ENCODE measurements at places on chromosomes 7 and 10.

DNA sequence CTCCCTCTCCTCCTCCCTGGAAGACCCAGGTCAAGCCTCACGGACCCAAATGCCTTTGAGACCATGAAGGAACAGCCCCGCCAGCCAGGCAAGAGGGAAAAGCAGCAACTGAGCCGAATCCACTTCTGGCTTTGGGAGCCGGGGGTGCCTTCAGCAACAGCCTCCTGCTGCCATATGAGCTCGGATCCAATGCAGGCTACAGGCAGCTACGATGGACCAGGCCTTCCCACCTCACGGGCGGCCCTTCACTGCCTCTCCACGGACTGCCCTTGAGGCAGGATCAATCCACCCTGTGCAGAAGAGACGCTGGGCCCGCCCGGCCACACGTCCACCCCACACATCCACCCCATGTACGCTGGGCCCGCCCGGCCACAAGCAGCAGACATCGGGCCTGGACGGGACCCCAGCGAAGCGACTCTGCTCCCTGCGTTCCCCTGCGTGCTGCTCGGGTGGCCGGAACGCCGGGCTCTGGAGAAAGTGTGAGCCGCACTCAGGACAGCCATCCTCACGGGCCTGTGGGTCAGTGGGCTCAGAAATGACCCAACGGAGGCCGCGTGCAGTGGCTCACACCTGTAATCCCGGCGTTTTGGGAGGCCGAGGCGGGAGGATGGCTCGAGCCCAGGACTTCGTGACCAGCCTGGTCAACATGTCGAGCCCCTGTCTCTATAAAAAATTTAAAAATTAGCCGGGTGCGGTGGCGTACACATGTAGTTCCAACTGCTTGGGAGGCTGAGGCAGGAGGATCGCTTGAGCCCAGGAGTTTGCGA, 82.0 kb downstream of the FOXL3 start:
- no peak for DNase-seq

GRCh38 chr10:90421874-90422273, 436.0 kb downstream of the HTR7 start:
- DNase-seq, result no peak

DNA sequence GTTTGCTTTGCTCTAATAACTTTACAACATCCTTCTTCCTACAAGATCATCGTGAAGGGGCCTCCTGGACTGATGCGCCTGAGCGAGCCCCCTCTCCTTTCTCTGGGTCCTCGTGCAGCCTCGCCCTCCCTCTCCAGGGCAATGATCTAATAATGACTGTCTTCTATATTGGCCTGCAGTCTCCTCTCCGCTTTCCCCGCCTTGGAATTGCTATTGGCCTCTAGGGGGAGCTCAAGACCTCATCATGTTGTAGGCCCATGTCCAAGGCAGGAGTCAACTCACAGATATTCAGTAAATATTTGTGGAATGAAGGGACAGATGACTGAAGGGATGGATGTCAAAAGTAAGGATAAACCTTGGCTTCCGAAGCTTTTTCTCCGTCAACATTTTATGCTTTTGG, 1180.3 kb downstream of the TYW1 start:
- no peak for DNase-seq

DNA sequence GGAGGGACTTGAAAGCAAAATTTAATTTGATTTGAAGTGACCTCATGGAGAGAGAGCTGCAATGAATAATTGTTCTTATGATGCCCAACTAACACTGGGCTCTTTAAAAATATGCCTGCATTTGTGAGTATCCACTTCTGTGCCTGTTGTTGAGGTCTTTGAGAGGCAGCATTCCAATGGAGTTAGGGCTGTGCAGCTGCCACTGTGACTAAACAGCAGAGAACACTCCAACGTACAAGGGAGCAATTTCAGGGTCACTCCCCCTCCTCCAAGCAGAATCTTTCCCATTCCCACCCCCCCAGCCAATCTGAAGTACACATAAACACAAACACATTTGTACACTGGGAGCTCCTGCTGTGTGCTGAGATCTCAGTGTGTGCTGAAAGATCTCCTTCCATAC, 28.0 kb upstream of the GSAP start:
- DNase-seq, result no peak

DNA sequence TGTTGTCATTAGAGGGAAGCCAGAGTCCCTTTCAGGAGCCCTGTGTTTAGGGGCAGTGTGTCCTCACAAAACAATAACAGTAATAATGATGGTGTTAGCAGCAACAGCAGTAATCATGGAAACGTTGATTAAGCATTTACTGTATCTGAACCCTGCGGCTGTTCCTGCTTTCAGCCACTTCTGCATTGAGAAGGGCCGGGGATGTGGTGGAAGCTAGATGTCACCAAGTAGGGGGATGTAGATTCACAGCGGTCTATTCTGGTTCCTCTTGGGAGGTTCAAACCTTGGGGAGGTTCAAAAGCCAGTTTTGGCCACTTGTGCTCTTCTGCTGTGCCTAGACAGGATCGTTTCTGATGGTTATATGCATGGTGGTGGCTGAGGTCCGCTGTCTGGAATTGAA, 44.8 kb downstream of the PRPF18 start:
- DNase-seq, result no peak

- DNase-seq, result no peak
These were observed 62.0 kb downstream of the KIAA1549 start for GRCh38 chr7:138919216-138919615.

DNA sequence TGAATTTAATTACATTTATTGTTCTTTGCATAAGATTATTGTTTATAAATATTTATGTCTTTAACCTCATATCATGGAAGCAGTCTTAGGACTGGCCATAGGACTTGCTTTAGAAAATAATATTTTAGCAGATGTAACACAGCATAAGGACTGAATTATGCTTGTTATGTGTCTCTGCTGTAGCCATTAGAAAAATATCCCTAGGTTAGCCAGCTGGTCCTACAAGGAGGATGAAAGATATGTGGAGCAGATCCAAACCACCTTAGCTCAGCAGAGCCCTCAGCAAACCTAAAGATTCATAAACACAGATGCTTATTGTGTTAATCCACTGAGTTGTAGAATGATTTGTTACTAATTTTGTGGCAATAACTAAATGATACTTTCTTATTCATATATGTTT, 166.0 kb upstream of the COL1A2 start:
- DNase-seq, result no peak

DNA sequence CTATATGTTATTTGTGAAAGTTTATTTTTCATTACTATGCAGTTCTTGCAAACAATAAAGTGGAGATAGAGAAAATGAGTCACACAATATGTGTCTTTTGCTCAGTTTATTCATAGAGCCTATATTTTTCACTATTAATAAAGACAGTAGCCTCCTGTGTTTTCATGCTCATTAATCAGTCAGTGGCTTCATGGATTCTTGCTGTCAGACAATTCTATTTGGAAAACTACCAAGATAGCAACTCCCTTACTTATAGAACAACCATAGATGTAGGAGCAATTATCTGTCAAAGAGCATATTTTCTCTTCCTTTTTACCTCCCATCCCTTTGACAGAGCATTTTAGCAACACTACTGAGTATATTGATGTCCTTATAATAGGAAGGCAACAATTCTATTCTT, 132.7 kb upstream of the CALCR start:
- no peak for DNase-seq

DNA sequence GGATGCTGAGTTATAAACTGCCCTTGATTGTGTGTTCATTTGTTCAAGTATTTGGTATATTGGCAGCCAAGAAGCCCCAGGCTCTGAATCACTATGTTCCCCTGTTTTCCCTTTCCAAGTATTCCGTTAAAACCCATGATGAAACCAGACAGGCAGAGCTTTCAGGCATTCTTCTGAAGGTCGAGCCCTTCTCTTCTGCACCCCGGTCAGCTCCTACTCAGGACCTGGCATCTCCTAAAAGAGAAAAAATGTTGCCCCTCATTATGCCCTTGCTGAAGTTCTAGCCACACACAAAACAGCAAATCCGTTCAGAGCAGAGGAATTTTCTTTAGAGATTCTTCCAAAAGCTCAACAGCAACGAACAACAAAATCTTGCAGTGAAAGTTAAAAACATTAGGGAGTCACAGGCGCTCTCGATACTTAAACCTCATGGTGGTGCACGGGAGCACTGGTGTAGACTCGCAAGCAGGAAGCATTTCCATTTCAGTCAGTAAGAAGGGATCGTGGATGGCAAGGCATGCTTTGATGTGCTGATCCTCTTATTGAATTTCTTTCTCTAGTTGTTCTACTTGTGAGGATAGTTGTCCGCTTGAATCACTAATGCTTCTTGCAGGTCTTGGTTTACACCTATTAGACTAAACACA, 264.9 kb downstream of the SKIDA1 start:
- DNase-seq, result no peak

Data from activated CD4-positive, alpha-beta T cell treated with anti-CD3 and anti-CD28 coated beads, Interleukin-2, amount 50 U/mL, for 1 hour (primary cell).